Right kidney (tissue), 9 donors: ENCODE measurements at places on chromosomes 4 and X.

- no peak for DNase-seq
These were observed 281.7 kb downstream of the ZNF674 start for GRCh38 chrX:46263494-46263893.

DNA sequence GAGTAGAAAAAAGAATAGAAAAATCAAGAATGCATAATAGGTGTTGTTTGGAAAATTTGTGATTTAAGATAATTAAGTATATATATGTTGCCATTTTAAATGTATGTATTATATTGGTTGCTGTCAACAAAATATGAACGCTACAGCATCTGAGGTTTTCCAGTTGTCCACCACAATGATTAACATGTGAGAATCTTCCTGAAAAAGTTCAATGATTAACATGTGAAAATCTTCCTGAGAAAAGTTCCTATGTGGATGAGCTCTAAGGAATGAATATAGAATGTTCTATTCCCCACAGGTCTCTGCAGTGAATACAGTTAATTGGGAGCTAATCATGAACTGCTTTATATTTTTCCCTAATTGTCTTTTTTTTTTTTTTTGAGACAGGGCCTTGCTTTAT is 214.7 kb downstream of the CBR4 start:
- no peak for DNase-seq

DNA sequence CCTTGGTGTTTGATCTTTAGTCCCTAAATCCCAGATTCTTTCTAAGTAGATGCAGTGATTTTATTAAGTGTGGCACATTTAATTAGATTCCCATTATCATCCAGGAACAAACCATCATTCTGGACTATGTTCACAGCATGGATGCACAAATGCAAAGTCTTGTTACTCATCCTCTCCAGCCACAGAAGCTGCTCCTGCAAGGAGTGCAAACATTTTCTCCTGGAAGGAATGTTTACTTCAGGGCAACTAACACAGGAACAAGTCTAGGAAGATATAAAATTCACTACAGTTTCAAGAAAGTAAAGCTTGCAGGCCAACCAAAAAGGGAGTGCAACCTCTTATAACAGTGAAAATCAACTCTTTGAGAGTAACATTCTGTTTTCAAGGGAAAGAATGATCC is 106.0 kb downstream of the IQCM start:
- DNase-seq = no peak

DNA sequence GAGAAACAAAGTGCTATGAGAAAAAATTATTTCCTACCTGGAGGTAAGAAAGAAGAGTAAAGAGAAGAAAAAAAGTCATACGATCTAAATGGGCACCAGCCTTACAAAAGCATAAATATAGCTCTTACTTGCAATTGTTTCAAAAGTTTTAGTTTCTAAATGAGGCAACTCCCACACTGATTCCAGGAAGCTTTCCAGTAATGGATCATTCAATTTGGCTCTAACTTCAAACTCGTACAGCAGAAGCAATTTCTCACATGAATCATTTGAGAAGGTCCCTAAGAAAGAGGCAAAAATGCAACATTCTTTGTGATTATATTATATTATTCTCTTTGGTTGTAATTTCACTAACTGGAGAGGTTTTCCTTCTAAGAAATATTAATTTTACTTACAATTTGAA is 109.9 kb downstream of the DLG3 start:
- DNase-seq = no peak

GRCh38 chr4:102525097-102525496 is 23.9 kb downstream of the NFKB1 start:
- no peak for DNase-seq

DNA sequence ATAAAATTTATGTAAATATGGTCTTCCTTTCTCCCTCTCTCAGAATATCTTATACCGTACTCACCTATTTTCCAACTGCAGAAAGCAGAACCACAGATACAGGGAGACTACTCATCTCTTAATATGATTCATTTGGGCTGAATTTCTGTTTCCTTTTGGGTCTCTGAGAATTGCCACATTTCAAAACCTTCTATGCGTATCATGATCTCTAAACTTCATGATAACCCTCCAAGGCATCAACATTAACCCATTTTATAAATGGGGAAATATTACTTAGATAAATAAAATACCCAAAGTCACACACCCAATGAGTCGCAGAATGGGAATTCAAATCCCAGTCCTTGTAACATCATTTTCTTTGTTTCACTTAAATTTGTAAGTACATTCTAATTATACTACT is 16.6 kb upstream of the PRDM8 start:
- DNase-seq = no peak

GRCh38 chr4:56977321-56978012 is at the start of gene NOA1:
Gene NOA1 (minus strand): TSS chr4:56977606. CDS start chr4:56977585, 21 bp downstream.
- DNase-seq = peak; percentile 93

- peak; percentile 8 for DNase-seq
These were observed 85.5 kb downstream of the CT47B1 start for GRCh38 chrX:120790118-120790517.

DNA sequence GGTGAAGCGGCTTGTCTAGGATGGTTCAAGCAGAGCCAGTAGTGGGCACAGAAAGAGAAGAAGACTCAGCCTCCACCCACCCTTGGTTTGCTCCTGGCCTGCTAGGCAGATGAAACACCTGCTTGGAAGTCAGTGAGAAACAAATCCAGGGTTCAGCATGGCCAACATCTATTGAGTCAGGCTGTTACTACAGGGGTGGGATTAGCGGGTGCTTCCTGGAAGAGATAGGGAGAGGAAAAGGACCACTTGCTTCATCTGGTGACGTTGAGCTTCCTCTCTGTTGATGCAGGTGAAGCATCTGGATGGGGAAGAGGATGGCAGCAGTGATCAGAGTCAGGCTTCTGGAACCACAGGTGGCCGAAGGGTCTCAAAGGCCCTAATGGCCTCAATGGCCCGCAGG is 3.0 kb downstream of the MAGED2 start:
- no peak for DNase-seq

DNA sequence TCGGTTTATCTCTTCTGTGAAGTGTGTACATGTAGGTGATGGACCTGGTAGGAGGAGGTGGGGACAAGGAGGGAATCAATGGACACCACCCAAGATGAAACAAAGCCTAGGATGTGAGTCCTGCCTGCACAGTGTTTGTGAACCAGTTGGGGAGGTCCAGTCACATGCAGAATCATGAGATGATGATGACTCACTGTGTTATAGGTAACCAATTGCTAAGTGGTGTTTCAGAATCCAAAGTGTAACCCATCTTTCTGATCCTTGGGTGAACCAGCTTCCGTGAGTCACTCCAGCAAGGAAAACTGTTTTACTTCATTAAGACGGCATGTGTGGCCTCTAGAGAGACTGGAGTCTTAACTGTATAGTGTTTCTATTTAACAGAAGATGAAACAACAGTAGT is 57.9 kb upstream of the HPF1 start:
- no peak for DNase-seq

- DNase-seq = no peak
These were observed 80.1 kb downstream of the HUWE1 start for GRCh38 chrX:53606456-53606855.

DNA sequence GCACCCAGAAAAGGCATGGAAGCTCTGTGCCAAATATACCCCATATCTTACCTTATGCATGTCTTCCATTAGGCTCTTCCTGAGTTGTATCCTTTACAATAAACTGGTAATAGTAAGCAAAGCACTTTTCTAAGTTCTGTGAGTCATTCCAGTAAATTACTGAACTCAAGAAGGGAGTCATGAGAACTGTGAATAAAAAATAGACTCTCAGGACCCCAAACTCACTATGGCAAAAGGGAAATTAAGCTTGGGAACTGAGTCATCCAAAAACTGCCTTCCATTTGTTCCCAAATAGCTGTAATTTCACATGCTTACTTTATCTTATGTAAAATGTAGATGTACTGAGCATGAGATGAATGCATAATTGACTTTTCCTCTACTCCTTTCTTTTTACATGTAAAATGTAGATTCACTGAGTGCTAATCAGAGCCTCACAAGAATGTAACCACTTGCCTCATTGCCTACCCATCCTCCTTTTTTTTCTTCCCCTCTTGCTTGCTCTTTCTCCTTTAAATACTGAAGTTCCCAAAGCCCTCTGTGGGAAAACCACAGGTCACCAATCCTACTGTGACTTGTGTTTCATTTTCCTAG is 8.1 kb downstream of the TCEAL3 start:
- DNase-seq = no peak

GRCh38 chr4:20520901-20521300 is 179.4 kb upstream of the PACRGL start:
- no peak for DNase-seq

DNA sequence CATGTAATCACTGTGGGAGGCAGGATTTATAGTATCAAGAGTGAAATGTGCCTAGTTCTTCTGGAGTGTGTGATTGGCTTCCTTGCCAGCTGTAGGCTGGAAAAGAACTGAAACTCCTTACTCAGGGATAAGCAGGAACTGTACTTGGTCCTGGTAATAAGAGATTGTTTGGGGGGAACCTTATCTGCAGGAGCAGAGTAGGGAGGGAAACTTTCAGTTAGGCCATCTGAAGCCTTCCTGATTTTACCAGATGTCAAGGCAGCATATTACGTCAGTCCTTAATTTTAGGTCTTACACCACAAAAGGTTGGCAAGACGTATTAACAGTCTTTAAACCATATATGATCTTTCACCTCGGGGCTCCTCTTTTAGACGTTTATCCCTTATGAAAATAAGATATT is 231.5 kb upstream of the FMR1 start:
- DNase-seq = no peak

GRCh38 chr4:20122198-20122988 is 129.3 kb upstream of the SLIT2 start:
- DNase-seq = no peak

GRCh38 chrX:151815398-151815797 is 80.9 kb downstream of the CNGA2 start:
- no peak for DNase-seq

DNA sequence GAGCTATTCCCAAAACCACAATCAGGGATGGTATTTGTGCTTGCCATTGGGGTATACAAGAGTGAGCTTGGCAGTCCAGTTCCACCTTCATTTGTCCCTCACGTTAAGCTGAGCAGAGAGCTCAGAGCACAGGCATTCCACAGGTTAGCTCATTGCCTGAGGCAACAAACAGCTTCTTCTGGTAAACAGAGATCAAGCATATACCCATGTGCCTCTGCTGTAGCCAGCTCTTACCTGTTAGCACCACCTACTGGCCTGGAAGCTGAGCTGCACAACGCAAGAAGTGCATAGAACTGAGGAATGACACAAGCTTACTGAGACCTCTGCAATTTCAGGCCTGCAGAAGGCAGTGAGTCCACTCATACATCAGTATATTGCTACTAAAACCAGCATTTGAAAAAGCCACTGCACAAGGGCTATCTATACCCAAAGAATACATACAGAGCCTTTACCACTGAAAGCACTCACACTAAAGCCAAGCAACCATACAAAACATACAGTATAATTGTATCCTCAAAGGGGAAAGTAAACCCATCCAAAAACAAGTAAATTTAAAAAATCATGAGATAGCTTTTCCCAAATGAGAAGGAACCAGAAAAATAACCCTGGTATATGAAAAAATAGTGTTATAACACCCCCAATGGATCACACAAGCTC is 258.3 kb upstream of the GABRA2 start:
- no peak for DNase-seq

DNA sequence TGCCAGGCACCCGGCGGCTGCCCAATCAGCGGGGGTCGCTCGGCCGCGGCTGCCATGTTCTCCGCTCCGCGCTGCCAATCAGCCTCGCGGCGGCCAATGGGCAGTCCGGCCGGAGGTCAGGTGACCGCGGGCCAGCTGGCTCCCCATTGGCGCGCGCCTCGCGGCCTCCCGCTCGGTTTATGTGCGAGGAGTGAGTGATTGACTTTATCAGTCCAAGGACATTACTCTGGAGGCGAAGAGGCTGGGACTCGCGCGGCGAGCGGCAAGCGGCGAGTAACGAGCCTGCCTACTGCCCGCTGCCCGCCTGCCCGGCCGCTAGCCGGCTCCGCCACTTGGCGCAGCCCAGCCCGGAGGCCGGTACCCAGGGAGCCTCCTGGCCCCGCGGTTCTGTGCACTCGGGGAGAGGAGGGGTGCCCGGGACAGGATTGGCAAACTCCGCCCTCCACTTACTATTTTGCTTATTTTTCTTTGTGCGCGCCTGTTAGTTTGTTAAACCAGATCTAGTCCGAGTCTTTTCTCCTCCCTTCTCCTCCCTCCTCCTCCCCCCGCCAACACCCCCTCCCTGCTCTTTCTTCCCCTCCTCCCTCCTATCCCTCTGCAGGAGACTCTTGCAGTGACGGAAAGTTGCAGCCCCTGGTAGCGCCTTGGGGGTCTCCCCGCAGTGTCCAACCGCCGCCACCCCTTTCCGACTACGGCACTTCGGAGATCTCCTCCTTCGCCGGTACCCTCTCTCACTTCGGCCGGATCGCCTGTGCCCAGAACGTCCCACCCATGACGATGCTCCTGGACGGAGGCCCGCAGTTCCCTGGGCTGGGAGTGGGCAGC is at the start of gene ZIC3:
Gene ZIC3 (plus strand): TSS at position 207 of the 825 bp plus-strand sequence. CDS start 565 bp downstream, at position 772.
- DNase-seq = peak; percentile 79

DNA sequence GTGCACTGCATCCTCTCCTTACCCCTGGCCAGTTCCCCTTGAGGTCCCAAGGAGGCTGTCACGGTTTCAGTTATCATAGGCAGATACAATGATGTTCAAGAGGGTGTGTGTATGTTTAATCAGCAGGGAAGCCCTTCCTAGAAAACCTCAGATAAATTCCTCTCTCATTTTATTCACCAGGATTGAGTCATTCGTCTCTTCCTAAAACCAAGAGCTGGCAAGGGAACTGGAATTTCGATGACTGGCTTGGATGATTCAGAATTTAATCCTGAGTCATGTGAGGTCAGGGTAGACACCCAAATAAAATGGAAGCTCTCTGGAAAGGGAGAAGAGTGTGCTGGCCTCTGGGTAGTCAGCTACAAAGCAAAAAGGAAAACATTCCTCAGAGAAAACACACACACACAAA is 106.2 kb upstream of the RAPGEF2 start:
- no peak for DNase-seq

DNA sequence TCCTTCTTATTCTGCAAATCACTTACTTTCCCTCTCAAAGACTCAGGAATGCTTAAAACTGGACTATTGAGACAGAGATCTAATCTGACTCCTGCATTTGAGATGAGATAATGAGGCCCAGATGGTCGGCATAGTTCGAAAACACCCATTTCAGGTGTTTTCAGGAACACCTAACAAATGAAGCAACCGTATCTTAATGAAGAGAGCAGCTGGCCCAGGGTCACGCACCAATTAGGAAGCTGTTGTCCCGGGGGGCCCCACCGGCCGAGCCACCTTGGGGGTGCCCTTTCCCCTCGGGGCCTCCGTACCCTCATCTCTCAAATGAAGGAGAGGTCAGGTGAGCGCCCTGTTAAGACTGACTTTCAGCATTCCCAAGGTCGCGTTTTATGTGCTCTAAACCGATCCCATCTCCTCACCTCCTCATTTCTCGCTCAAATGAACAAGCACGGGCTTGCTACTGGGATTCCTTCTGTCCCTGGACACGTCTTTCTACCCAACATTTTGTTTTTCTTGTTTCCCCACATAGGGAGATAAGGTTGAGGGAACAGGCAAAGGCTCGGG is 824 bp downstream of the LRPAP1 start:
- peak; percentile 64 for DNase-seq

- no peak for DNase-seq
These were observed 67.4 kb upstream of the CITED1 start for GRCh38 chrX:72373136-72373535.

GRCh38 chrX:110062919-110063318 is 60.0 kb downstream of the TMEM164 start:
- no peak for DNase-seq

GRCh38 chrX:39336671-39337311 is 535.5 kb downstream of the MID1IP1 start:
- peak; percentile 12 for DNase-seq

GRCh38 chr4:80199947-80200346 is 2.6 kb downstream of the PRDM8 start:
- no peak for DNase-seq

- no peak for DNase-seq
These were observed 49.5 kb downstream of the STX18 start for GRCh38 chr4:4492161-4492847.
